ENCODE measurements at places on chromosomes 12 and 14.

GRCh38 chr12:69002969-69003368 is 70.0 kb upstream of the CPM start:
- no peak for DNase-seq

DNA sequence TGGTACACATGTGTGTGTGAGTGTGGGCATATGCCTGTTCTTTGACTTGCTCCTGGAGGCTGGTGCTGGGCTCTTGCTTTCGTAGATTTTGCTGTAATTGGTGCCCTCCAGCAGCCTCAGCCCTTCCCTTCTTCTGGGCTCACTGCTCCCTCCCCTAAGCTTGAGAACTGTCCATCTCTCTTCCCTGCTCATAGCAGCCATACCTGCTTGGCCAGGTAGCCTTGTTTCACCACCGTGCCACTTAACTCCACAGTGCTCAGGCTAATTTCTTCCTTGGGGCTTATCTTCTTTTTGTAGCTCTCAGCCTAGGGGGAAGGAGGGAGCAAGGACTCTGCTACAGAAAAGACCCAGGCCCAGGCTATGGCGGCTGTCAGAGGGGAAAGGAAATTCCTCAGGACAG is 19.8 kb downstream of the PLEK2 start:
- DNase-seq = no peak

- no peak for DNase-seq
Measured at GRCh38 chr12:9944391-9944790, 12.2 kb upstream of the CLEC2A start.

DNA sequence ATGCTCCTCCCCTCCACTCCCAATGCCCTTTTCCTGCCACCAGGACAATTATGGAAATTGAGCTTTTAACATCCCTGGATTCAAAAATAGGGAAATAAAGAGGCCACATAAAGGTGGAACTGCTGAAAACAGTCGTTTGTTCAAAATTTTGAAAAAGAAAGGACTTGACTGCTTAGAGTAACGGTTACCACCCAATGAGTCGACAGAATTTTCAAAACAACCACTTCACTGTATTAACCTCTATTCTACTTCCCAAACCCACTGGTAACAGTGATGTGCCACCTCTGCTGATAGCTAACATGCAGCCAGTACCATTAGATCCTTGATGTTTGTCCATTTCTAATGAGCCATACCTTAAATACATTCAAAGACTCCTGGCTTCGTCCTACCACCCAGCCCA is 4.9 kb downstream of the ST8SIA1 start:
- no peak for DNase-seq

DNA sequence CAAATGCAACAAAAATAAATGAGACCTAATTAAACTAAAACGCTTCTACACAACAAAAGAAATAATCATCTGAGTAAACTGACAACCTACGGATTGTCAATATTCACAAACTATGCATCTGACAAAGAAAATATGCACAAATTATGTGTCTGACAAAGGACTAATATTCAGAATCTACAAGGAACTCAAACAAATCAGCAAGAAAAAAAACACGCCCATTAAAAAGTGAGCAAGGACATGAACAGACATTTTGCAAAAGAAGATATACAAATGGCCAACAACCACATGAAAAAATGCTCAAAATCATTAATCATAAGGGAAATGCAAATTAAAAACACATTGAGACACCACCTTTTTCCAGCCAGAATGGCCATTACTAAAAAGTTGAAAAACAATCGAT is 37.0 kb downstream of the BLTP3B start:
- DNase-seq = no peak
